ENCODE measurements at places on chromosomes 6 and 20. TPM values are rescaled to one million over a fixed set of nuclear protein-coding genes. Genes with fewer than 3 reads are reported as not detected.

The CLPSL2 gene
- not detected for total RNA-seq

DNA sequence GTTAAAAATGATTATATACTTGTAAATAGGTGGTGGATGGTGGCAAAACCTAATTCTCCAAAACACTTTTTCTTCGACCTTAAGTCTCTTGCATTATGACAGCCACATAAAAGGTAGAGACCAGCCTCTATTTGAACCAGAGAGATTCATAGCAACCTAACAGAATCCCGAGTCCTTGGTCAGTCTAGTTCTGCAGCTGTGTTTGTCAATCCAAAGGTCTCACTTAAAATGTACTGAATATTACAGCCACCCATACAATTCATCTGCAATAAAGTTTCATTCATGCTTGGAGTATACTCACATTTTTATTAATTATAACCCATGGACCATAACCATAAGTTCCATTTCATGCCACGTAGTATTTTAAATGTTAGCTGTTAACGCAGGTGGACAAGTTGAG lies 87.2 kb downstream of the EPM2A start:
- peaks cover 5% of the 10 kb centered on the region for H3K4me1 ChIP-seq
- no peak for DNase-seq
- no peak overlapping the region for H3K4me3 ChIP-seq
- no peak overlapping the region for H3K27ac ChIP-seq
- no peaks in the 10 kb centered on the region for H3K36me3 ChIP-seq
- no peaks in the 10 kb centered on the region for H3K27me3 ChIP-seq

DNA sequence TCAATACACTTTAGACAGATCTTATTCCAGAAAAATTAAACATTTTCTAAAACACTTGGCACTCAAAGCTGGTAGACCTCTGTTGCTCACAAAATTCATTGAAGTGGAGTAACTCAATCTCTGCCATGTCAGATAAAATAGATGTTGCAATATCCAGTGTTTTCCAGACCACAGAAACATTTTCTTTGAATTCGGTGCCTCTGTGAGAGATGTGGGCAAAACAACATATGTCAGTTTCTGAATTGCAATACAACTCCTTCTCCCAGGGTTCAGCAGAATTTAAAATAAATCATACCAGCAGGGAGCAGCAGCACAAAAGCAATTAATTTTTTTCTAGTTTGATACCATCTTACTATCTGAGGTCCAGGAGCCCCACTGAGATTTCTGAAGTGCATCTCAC lies 11.3 kb upstream of the PKHD1 start:
- H3K4me1 ChIP-seq = no peaks in the 10 kb centered on the region
- no peaks in the 10 kb centered on the region for H3K36me3 ChIP-seq
- peaks cover 6% of the 10 kb centered on the region for H3K27me3 ChIP-seq
- no peak for DNase-seq
- no peak overlapping the region for H3K27ac ChIP-seq

The KIAA0408 gene
- total RNA-seq = 7.0 TPM

The RFX6 gene
- 3.8 TPM for total RNA-seq

The CCN6 gene
- total RNA-seq = not detected

The SLC22A16 gene
- total RNA-seq = not detected

The SOBP gene
- total RNA-seq = 15.9 TPM

Measured in transverse colon (tissue), 4 donors.